ENCODE measurements at places on chromosomes 16 and 17.

DNA sequence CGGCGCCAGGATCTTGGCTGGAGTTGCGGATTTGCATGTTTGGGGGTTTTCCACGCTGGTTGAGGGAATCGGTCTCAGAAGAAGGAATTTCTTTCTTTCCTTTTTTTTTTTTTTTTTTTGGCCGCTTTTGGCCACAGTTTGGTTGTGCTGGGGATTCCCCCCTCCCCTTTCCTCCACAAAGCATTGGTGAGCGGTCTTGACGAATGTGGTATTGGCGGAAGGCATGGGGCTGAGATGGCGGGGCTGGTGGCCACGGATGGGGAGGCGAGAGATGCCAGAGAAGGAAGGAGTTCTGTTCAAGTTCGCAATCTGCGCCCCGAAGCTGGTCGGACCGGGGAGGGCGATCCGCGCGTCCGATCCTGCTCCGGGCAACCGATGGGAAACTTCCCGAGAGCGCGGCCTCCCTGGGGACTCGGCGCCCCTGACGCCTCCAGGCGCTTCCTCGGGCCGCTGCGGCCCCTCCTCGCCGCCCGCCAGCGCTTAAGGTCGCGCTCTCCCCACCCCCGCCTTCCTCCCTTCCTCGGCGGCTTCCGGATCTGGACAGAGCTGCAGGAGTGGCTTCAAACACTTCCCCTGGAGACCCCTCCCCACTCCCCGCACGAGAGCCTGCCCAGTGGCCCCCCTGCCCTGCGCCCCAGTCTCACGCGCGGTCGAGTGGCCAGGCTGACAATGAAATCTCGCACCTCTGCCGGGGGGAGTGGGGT lies 43.2 kb downstream of the RAI1 start:
- no peak for DNase-seq

DNA sequence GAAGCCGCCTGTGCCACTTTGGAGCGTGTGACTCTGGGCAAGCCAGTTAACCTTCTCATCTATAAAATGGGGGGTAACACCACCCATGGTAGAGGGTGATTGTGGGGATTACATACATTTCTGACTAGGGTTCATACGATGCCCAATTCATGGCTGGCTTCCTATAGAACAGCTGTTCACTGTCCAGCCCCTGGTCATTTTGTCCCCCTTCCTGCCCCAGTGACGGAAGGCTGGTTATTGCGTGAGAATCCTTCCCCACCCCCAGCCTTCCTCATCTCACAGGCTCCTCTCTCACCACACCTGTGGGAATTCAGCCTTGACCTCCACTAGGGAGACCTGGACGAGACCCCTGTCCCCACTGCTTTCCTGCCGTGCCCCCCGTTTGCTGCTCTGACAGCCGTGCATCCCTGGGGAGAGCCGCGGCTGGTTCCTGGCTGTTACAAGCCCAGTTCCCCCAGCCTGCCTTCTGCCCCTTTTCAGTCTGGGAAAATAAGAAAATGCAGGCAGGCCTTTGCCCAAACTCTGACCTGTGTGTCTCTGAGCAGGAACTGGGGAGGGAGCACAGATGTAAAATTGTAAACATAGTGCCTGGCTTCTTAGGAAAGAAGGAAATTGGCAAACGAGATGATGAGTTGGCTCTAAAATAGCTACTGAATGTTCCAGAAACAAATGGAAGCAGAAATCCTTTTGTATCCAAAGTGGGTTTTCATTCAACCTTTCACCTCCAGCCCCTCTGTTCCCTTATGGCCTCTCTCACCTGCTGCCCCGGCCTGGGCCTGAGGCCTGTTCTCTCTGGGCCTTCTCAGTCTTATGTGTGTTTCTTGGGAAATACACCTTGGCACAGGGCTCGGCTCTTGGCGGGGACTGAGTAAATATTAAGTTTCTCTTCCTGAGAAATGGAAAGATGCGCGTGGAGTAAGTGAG lies 67.3 kb downstream of the OR1D5 start:
- no peak for DNase-seq

- DNase-seq: no peak
These were observed 7.7 kb downstream of the WFDC1 start for GRCh38 chr16:84302111-84302954.

- no peak for DNase-seq
These were observed 681 bp upstream of the TRAP1 start for GRCh38 chr16:3718019-3718391.

DNA sequence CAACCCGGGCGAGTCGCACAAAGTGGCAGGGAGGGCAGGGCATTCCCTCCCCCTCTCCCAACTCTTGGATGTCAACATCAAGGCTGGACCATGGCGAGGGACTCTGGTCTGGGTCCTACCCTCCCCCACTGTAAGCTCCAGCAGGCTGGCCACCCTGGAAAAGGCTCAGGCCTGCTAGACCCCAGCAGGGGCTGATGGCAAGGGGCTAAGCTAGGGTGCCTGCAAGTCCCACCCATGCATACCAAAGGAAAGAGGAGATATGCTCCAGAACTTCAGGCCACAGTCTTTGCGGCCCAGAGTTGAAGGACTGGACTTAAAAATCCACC lies 19.9 kb downstream of the ST3GAL2 start:
- no peak for DNase-seq

DNA sequence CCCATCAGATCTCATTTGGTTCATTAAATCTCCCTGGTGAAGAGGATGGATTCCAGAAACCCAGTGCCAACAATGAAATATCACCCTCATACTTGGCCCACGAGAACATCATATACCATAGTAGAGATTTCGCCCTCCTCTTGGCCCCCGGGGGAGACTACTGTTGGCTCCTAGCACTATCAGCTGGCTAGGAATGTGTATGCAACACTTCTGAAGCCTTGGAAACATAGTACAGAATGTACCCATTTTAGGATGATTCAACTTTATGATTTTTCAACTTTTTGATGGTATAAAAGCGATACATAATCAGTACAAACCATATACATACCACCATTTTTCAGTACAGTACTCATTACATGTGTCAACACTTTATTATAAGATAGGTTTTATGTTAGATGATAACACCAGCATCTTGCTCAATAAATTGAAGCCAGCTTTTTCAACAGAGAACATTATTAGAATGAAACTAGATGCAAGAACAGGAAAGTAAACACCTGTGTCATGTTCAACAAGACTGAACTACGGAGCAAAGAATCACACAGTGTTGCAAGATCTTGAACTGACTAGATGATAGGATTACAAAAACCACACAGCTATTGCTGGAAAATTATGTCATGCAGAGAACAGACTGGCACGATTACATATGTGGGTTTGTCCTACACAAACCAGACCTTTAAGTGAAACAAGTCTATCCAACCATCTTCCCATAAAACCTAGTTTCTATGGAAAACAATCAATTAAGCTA lies 17.2 kb downstream of the RSL1D1 start:
- DNase-seq: no peak

- DNase-seq: no peak
These were observed 417.0 kb downstream of the HAPSTR1 start for GRCh38 chr16:9508328-9508936.

- no peak for DNase-seq
These were observed 25.8 kb upstream of the ACSF3 start for GRCh38 chr16:89067677-89068443.

DNA sequence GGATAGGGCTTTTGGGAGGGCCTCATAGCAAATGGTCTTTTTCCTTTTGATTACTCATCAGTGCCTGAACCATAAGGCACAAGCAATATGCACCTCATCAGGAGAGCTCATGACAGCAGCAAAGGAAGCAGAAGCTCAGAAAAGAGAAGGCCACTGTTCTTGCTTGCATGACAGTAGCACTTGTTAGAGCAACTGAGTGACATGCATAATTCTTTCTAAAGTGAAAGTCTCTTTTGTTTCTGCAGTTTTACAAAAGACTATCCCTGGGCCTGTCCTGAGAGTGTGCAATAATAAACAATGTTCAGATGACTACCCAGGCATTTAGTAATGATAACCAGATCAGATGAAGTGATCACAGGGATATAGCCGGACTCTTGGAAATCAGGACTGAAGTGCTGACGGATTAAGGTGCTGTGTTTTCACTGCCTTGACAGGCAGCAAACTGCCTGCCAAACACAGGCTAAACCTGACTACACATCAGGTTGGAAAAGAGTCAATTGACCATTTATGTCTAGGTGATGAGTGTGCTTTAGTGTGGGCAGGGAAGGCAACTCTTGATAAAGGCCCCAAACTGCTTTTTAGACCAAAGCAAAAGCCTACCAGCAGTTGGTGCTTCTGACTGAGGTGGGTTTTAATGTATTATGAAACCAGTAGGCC lies 1860.3 kb downstream of the TP53TG3F start:
- DNase-seq: no peak

GRCh38 chr17:80260069-80260535 lies 550 bp upstream of the RNF213 start:
- DNase-seq: no peak

DNA sequence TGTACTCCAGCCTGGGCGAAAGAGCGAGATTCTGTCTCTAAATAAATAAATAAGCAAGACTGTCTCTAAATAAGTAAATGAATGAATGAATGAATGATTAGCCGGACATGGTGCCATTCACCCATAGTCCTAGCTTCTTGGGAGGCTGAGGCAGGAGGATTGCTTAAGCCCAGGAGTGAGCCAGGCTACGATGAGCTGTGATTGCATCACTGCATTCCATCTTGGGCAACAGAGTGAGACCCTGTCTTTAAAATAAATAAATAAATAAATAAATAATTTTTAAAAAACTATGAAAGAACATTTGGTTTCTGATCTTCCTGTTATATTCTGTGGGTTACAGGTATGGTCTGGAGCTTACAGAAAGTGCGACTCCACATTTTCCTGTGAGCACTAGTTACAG lies 65.0 kb downstream of the C17orf58 start:
- no peak for DNase-seq

Measured in activated CD8-positive, alpha-beta memory T cell treated with anti-CD3 and anti-CD28 coated beads for 1 hour (primary cell).